Fibroblast of skin of right quadriceps (primary cell): ENCODE measurements at places on chromosomes 2 and 18.

DNA sequence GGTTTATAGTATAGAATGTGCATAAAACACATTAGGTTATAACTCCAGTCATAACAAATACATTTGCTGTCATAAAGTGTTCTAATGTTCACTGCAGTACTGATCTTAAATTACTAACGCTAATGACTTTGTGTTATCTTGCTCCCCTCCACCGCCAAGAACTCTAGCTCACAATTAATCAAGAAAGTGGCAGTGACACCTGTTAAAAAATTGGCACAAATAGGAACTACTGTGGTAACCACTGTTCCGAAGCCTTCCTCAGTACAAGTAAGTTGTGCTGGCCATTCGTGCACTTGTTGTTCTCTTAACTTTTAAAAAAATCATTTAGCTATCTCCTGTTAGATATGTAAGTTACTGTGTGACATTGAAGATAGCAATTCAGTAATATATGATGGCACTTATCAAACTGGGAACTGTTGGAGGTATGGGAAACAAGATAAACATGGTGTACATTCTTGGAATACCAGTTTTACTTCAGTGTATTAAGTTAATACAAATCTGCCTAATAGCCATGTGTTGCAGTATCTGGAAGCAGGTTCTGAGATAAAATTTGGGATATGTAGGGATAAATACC lies 41.2 kb downstream of the TAF4B start:
- DNase-seq, result no peak

DNA sequence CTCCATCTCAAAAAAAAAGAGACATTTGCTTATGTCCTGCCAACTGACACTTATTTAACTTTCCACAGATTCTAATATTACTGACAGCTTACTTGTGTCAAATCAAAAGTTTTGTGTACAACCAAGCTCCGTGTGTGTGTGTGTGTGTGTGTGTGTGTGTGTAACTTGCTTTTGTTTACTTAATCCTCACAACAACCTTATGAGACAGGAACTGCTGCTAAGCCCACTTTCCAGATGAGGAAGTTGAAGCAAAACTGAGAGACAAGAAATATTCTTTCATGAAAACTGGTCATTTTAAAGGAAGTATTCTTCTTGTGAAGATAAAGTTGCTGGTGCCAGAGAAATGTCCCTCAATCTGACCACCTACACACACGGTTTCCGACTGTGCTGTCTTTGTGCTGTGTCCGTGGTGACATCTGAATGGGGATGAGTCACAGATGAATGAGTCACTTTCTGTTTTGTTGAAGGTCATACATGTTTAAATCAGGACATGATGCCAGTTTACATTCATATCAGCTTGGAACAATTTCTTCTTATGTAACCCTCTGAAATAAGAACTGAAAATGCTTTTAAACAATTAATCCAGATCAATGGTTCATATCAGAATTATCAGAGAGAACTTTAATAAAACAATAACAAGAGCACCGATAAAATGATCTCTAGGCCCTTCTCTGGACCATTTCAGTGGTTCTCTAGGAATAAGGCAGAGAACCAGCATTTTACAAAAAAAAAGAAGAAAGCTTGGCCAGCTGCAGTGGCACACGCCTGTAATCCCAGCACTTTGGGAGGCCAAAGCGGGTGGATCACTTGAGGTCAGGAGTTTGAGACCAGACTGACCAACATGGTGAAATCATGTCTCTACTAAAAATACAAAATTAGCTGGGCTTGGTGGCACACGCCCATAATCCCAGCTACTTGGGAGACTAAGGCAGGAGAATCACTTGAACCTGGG lies 95.5 kb downstream of the THNSL2 start:
- DNase-seq, result peak; percentile 4

DNA sequence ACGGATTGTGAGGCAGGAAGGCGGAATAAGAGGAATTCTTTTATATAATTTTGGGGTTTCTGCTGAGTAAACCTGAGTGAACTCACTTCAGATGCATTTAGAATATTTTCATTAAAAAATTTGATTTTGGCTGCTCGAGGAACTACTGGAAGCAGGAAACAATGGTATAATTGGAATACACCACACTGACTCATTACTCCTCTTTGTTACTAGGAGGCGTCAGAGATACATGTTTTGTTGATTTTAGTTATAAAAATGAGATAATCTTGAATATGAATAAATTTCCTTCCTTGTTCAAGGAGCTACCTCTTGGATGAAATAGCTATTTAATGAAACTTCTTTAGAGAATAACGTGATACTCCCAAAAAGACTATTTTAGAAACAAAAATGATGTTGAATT lies 97.4 kb downstream of the ANKRD36 start:
- no peak for DNase-seq

DNA sequence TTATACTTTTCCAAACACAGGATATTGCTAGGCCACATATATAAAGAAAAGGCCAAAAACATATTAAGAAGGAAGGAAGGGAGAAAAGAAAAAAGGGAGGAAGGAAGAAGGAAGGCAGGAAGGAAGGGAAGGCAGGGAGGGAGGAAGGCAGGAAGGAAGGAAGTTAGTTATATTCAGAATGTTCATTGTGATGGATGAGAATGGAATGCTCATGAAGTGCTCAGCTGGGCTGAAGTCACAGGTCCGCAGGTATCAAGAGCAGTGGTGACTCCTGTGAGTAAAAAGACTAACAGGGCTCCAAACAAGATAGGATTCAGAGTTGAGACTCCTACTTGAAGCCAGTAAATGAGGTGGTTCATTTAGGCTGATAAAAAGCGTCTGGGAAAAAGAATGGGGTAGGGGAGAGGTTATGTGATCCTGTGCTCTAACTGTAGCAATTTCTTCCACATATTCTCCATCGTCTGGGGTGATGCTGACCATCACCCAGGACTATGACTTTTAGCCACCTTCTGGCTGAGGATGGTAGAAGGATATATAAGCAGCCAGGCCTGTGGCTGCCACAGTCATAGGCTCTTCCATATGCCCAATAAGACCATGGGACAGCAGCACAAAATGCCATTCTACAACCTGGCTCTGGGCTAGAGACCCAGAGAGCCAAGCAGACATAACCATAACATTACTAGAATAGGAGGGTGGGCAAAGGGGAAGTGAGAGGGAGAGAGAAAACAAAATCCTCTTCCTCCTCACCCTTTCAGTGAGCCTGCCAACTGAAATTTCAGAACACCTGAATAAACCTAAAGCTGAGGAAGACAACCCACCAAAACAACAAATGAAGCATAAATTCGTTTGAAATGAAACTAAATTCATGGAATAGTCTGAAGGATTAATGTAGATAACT lies 173.2 kb downstream of the MYO3B start:
- no peak for DNase-seq

- no peak for DNase-seq
Observed at GRCh38 chr18:43524260-43524659, 247.0 kb upstream of the SYT4 start.

- no peak for DNase-seq
Observed at GRCh38 chr2:235918876-235919275, 249.3 kb downstream of the GBX2 start.

GRCh38 chr2:42156721-42157120 lies 12.4 kb upstream of the EML4 start:
- no peak for DNase-seq

GRCh38 chr2:38122344-38122743 lies 46.4 kb upstream of the CYP1B1 start:
- peak; percentile 46 for DNase-seq
